ENCODE measurements at places on chromosomes 6 and 20. TPM values are rescaled to one million over a fixed set of nuclear protein-coding genes. Genes with fewer than 3 reads are reported as not detected.

DNA sequence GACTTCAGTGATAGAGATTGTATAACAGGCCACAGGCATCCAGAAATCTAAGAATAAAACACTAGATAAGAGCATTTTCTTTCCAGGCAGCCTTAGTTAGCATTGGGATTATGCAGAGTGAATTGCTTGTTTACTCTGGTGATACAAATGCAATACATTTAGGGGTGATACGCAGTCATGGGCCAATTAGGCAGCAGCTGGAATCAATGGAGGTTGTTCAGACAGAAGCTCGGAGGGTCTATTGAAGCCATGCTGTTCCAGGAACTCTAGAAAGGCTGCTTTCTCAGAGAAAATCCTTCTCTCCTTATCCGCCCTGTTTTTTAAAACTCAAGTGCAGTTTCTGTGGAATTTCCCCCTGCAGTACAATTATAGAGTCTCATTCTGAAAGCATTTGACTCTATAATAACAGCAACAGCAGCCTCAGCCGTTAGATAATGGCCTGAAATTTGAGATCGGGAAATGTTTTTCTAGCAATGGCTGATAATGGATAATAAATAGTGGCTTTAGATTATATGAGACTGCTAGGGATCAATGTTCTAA, 364.3 kb upstream of the HS3ST5 start:
- DNase-seq, result no peak

DNA sequence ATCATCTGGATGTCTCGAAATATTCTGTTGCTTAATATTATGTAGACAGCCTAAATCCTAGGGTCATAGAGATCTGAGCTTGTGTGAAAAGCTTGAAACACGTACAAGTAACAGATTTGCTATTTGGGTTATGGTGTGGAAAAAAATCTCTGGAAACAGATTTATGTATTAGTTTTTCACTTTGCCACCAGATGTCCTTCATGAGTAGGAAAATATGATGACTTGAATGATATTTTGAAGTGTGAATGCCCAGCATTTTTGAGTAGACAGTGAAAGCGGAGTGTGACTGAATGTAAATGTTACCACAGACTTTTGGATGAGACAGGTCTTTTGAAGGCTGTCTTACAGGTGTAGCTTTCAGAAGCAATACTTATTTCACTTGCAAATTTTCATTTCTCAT, 4.2 kb upstream of the BMP6 start:
- no peak for DNase-seq

ALDH8A1 gene
- not detected for total RNA-seq

DNA sequence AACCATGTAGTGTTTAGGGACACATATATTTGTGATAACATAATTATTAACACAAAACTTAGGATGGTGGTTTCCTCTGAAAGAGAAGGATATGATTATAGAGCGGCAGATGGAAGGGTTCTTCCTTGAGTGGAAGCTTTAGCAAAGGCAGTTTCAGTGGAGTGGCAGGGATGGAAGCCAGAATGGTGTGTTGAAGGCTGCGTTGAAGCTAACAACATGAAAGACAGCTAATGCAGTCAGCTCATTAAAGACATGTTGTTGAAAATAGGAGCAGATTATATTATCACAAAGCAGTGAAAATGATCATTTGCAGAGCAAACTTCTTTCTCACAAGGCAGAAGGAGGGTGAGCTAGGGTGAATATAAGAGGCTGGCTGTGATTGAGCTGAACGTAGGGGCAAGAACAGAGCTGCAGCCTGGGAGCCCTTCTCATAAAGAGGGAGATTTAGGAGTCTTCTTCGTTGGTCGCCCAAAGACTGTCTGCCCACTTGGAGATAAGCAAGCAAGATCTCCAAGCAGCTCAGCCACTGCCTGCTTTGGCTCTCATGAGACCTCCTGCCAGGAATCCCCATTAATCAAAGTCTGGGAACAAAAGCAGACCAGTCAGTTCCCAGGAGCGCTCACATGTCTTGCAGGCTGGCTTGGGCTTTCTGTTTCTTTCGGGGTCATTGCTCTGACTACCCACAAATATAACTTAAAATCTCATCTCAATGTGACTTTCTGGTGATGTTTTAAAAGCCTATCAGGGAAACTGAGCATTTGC, 2.6 kb upstream of the ANKRD6 start:
- no peak for DNase-seq

DNA sequence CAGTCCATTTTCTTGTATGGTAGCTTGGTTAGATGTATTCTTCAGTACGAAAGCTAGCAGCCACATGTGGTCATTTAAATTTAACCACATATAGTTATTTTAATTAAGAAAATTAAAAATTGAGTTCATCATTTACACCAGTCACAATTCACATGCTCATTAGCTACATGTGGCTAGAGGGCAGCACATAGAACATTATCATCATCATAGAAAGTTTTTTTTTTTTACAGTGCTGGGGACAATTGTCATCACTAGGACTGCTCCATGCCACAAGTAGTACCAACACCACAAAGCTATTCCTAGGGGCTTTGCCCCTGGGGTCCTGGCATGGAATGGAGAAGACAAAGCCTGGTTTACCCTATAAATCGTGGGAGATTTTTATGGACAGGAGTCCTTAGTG, 30.5 kb downstream of the PLCB4 start:
- DNase-seq, result no peak

DNA sequence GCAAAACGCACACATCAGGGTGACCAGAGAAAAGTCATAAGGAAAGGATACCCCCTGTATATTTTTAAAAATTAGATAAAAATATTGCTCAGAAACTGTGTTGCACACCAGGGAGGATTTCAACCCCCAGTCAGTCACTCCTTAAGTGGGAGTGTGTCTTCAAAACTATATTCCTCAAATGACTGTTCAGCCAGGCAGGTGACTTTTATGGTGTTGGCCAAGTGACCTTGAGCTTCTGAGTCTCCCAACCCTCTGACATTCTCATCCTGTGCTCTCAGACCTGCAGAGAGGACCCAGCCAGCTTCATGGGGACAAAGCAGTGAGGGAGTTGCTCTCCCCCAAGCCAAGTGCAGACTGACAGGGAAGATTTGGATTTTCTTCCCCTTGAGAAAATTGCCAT, 311.9 kb upstream of the JARID2 start:
- DNase-seq, result no peak
